Uterus (tissue), 4 donors: ENCODE measurements at places on chromosomes 16 and 17.

DNA sequence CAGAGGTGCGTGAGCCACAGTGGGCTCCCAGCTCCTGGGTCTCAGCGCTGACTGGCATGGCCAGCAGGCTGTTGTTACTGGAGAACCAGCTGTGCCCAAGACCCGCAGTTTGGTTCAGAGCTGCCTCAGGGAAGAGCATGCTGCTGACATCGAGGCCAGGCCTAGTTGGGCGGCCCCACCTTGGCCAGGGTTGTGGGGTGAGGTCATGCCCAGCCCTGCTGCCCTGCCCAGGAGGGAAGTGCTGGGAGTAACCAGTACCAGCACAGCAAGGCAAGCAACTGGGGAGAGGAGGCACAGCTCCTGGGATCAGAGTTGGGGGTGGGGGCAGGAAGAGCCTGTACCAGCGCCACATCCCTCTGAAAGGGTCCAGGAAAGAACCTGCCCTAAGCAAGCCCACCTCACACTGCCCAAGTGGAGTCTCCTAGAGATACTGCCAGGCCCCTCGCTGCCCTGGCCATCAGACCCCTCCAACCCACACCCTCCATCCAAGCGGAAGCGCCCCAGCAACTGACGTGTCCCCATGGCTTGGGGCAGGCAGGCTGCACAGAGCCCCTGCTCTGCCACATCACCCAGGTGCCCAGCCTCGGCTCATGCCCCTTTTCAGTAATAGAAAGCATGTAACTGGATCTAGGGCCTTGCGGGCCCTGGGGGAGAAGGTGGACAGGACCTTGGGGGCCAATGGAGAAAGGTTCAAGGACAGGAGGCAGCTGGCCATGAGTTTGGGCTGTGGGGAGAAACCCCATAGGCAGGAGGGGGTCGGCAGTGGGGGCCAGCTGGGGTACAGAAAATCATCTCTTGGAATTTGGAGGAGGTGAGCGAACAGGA, 990 bp downstream of the DOK4 start:
- no peak for DNase-seq

DNA sequence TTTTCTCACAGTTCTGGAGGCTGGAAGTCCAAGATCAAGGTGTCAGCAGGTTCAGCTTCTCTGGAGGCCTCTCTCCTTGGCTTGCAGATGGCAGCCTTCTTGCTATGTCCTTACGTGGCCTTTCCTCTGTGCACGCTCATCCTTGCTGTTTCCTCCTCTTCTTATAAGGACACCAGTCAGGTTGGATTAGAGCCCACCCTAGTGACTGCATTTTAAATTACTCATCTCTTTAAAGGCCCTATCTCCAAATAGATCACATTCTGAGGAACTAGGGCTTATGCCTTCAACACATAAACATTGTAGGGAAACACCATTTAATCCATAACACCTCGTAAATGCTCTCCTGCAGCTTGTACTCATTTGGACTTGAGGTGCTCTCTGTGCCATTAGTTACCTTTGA, 36.3 kb downstream of the DHRS7C start:
- no peak for DNase-seq

- DNase-seq: no peak
These were observed 12.2 kb downstream of the FBXO31 start for GRCh38 chr16:87371261-87371866.

DNA sequence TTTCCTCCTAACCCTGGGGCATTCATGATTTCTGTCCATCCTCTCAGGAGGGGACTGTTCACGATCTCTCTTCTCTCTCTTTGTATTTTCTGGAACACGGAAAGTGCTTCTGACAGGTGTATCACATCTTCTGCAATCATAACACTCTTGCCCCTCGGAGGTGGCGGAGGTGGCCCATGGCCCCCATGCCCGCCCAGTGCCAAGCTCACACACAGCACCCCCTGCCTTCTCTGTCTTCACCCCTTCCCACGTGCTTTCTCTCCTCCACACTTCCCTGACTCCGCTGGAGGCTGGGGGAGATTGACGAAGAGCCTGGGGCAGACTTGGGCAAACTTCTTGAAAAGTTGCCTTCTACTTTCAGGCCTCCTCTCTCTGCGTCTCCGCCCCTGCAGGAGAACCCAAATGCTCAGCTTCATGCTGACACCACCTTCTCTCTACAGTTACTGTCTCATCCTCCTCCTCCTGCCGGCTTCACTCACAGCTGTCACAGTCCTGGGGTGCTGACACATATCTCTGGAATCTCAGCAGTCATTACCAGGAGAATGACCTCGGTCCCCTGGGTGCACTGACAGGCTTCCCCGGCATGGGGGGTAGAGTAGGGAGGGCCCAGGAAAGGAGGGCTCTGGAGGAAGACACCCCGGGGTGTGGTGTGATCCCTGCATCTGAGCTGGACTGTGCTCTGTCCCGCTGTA, 127.1 kb downstream of the ENGASE start:
- no peak for DNase-seq

GRCh38 chr17:6667516-6667915, 16.0 kb downstream of the C17orf100 start:
- no peak for DNase-seq

GRCh38 chr16:47999595-47999994, 156.2 kb downstream of the ABCC12 start:
- DNase-seq: no peak

GRCh38 chr17:7355053-7355452, at the start of gene TMEM95:
TSS of gene TMEM95 (plus strand) at chr17:7355156. CDS start at chr17:7355205, 49 bp downstream.
- no peak for DNase-seq

GRCh38 chr16:9800186-9800738, 382.0 kb downstream of the GRIN2A start:
- DNase-seq: no peak

DNA sequence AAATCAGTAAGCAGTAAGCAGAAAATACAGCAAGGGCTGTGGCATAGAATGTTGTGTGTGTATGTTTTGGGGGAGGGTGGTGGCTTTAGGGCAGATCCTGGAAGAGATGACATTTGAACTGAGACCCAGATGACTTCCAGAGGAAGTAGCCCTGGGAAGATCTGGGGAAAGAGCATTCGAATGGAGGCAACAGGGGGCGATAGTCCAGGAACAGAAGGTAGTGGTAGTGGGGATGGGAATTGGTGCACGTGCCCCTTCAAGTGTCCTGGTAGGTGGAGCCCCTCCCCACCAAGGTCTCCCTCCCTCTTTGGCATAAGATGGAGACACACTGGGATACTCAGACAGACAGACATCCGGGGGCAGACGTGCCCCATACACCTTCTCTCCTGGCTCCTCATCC, 14.1 kb downstream of the ARHGEF15 start:
- no peak for DNase-seq

GRCh38 chr16:53131050-53131362, 76.2 kb downstream of the CHD9 start:
- DNase-seq: no peak

DNA sequence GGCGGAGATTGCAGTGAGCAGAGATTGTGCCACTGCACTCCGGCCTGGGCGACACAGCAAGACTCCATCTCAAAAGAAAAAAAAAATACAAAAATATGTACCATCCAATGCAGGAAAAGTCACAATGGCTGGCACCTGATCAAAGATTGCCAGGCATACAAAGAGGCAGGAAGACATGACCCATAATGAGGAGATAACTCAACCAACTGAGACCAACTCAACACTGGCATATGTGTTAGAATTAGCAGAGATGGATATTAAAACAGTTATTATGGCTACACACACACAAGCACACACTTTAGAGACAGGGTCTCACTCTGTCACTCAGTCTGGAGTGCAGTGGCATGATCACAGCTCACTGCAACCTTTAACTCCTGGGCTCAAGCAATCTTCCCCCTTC, 10.6 kb downstream of the QRICH2 start:
- no peak for DNase-seq

GRCh38 chr17:8225813-8226535, 15.6 kb upstream of the AURKB start:
- peak; percentile 61 for DNase-seq

DNA sequence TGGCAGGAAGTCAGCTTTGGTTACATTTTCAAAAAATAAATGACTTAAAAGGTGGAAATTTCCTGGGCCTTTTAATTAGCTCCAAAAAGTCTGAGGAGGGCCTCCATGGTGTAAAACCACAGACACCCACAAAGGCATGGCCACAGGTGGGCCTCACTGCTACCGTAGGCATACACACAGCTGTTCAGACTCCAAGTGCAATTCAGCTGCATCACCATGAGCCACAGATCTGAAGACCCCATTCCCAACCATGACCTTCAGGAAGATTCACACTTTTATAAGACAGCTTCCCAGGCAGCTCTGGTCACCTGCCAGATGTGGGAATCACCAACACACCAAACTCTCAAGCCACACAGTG, 20.6 kb downstream of the CSNK2A2 start:
- no peak for DNase-seq

DNA sequence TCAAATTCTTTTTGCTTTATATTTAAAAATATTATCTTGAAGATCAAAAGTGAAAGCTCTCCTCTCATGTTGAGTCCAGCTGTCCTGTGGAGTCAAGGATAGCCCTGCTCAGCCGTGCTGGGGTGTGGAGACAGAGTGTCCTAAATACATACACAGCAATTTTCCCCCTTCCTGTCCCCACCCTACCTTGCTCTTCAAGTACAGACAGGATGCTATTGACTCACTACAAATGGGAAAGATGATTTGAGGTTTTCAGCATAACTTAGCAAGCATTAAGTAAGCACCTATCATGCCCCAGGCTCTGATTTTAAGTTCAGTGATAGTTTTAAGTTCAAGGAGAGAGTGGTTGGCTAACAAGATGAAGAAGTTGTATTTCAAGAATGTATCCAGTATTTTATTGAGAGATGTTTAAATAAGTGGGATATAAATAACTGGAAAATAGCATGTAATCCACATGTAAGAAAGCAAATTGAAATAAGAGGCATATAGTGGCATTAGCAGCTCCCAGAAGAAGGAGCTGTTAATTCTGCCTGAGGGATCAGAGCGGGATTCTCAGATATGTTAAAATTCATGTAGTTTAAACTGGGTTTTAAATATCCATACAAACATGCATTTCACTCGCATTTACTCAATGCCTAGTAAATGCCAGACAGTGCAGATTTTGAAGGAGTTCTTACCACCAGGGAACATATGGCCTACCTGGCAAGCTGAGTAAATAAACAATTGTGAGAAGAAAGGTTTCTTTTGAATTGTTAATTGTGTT, 183.5 kb upstream of the ANKFN1 start:
- no peak for DNase-seq

DNA sequence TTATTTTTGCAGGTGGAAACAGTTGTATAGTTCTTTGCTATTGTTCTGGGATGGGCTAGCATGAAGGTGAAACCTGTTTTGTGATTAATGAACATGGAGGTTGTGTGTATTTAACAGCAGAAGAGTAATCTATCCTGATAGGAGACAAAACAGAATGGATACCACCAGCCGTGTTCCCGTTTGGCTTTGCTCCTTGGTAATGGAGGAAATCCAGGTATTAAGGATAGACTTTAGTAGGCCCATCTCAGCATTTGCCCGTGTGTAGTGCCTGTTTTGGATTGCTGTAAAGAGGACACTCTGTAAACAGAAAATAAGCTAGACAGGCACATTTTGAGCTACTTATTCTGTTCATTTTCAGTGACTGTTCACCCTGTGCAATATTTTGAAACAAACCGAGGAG, 215.1 kb downstream of the RBFOX1 start:
- DNase-seq: no peak

GRCh38 chr16:46730126-46730525, 18.0 kb downstream of the MYLK3 start:
- no peak for DNase-seq

GRCh38 chr17:50443505-50443974, 17.5 kb downstream of the ACSF2 start:
- DNase-seq: no peak

DNA sequence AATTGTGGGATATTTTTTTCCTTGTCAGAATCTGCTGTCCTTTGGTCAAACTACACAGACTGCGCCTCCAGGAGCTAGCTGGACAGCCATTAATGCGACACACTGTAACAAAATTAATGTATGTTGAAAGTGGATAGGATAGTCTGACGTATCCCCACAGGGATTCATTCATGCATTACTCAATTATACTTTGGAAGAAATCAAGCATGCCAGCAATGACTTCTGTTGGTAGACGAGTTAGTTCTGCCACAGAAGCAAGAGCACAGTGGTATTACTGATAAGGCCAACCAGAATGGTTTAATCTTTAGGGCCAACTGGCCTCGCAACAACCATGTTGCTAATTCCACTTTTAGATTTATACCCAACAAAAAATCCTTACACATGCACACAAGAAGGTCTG, 106.4 kb upstream of the TOB1 start:
- no peak for DNase-seq

- no peak for DNase-seq
These were observed 44.3 kb upstream of the SMURF2 start for GRCh38 chr17:64706224-64707049.

DNA sequence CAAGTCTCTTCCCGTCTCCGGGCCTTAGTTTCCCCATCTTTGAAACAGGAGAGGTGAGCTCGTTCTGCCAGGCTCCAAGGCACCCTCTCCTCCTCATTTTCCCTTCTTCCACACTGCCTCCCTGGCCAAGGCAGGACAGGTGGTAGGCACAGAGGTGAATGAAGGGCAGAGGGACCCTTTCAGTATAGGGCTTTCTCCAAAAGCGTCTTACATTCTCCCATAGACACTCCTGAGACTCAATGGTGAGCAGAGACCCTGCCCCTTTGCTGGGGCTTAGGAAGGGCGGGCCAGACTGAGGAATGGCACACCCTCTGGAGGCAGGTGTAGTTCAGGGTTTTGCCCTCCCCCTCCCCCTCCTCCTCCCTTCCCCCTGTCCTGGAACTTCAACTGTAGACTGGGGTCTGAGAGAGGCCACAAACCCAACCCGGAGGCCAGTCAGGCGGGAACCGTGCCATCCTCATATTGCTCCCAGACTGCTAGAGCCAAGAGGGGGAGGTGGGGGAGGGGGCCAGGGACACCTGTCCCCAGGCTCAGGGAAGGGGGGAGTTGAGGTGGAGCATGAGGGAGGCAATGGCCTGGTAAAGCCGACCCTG, 1.9 kb downstream of the PLEKHH3 start:
- no peak for DNase-seq
